HS-27A (cell line): ENCODE measurements at places on chromosomes 2 and 18.

GRCh38 chr18:58438161-58438957 lies 190.5 kb downstream of the ALPK2 start:
- no peak for DNase-seq

DNA sequence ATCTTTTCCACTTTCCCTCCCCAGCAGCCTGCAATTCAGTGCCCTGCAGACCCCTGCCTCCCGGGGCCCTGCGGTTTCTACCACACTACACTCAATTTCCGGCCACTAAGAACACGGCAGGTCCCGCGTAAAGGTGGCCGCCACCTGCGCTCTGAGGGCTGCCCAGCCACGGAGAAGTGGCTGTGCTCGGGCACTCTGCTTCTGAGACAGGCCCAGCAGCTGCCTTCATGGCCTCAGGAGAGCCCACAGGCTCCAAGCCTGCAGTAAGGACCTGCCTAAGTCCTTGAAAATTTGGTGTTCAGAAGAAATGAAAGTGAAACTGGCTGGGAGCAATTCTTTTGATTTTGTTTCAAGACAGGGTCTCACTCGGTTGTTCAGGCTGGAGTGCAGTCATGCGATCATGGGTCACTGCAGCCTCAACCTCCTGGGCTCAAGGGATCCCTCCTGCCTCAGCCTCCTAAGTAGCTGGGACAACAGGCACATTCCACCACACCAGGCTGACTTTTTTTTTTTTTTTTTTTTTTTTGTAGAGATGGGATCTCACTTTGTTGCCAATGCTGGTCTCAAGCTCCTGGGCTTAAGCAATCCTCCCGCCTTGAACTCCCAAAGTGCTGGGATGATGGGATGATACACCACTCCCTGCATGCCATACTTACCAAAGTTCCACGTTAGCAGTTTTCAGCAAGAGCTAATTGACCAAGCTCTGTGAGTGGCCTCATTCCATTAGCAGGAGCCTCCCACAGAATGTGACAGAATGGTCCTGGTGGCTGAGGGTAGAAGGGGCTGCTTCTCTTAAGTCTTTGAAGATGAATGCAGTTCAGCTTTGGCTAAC lies 14.6 kb upstream of the ALPP start:
- DNase-seq, result no peak

GRCh38 chr18:52541056-52541455 lies 201.1 kb downstream of the DCC start:
- no peak for DNase-seq

- DNase-seq, result no peak
Observed at GRCh38 chr18:29157057-29157780, 980.3 kb upstream of the CDH2 start.

DNA sequence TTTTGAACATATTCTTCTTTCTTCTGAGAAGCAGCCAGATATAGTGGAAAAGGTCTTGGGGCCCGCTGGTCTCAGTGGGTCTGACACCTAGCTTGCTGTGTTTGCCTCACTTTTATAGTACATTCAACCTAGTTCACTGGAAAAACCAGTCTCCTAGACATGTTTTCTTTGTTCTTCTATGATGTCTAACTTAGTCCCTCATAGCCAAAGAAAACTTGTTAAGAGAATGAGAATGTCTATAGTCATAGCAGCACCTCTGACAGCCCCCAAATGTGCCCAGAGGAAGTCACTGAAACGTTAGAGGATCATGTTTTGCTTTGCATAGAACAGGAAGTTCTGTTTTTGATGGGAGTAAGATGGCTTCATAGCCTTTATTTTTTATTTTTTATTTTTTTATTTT lies 40.3 kb downstream of the TNFRSF11A start:
- DNase-seq, result no peak

- no peak for DNase-seq
Observed at GRCh38 chr18:8603663-8604520, 5.3 kb upstream of the RAB12 start.
